ENCODE measurements at places on chromosomes 13 and 19.

- DNase-seq = no peak
Measured at GRCh38 chr13:39682310-39682709, 26.8 kb downstream of the COG6 start.

- no peak for DNase-seq
Measured at GRCh38 chr13:20989656-20990321, 71.6 kb downstream of the LATS2 start.

- peak; percentile 29 for DNase-seq
Measured at GRCh38 chr13:43285933-43286597, 262.7 kb downstream of the DNAJC15 start.

DNA sequence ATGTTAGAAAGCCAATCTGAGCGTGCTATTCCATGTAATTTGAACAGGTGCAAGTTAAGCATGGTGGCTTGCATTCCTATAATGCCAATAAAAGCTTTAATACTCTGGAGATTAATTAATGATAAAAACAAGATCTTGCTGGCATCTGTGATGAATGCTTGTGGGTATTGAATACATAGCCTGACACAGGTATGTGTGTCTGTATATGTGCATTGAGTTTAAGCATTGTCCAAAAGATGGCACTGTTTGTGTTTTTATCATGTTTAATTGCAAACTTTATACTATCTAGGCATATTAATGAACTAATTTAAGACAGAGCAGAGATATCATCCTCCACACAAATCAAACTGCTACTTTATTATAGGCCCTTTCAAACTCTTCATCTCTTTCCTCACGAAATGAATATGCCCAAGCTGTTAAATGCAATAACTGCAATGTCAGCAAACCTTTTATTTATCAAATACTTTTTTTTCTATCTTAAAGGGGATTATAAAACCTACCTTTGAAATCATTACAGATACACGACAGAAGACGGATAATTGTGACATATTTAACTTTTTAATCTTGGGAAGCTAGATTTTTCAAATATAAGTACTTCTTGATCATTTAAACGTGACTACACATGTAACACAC is 86.5 kb downstream of the TNFSF11 start:
- no peak for DNase-seq

DNA sequence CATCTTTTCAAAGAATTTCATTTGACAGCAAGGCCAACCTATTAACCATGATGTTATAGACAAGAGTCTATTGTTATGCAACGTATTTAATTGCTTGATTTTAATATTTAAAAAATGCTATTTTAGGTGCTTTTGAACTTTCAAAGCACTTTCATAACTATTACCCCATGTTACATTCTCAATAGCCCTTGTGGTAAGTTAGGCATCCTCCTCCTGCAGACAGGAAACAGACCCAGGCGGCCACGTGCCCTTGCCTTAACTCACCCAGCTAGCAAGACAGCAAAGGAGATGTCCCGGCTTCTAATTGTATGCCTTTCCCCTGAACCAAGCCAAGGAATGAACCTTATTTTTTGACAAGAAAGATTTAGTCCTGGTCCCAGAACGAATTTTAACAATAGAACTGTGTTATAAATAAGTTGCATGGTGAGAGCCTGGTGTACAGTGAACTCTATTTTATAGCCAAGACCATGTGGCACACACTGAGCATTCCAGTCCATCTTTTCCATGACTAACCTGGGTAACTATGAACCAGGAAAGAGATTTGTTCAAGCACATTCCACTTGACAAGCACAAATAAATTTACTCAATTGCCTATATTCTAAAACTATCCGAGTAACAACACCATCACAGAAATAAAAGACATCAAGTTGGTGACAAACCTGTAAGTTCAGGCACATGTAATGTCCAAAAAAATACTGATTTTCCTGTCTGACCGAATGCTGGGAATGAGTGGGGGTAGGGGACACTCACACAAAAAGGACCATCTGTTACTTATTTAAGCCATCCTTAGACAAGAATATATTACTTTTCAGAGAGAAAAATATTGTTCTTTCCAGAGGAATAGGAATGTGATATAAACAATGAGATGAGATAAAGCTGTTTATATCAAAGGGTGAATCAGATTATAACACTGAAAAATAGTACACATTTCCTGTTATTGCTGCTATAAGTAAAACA is 163.0 kb downstream of the EFNB2 start:
- DNase-seq = peak; percentile 36

DNA sequence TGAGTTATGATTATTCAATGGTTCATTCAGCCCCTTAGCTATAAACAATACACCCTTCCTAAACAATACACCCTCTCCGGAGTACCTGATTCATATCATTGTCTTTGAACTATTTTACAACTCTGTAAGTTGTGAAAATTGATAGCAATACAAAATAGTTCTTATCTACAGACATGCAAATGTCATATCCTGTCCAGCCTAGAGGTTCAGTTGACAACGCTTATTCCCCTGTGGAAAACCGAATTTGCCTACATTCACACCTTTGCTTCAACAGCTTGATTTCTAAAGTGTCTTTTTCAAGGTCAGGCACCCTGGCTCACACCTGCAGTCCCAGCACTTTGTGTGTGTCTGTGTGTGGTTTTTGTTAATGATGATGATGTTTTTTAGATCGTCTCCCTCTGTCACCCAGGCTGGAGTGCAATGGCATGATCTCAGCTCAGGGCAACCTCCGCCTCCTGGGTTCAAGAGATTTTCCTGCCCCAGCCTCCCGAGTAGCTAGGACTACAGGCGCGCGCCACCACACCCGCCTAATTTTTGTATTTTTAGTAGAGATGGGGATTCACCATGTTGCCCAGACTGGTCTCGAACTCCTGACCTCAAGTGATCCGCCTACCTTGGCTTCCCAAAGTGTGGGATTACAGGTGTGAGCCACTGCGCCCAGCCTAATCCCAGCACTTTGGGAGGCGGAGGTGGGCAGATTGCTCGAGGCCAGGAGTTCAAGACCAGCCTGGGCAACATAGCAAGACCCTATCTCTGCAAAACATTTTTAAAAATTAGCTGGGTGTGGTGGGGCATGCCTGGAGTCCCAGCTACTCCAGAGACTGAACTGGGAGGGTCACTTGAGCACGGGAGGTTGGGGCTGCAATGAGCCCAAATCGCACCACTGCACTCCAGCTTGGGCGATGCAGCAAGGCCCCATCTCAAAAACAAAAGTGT is 9.6 kb downstream of the C19orf53 start:
- no peak for DNase-seq

GRCh38 chr13:99949679-99950413 is 21.7 kb downstream of the ZIC5 start:
- DNase-seq = no peak

GRCh38 chr19:3346677-3347353 is 19.6 kb upstream of the NFIC start:
- peak; percentile 89 for DNase-seq

- peak; percentile 75 for DNase-seq
Measured at GRCh38 chr13:28494778-28495537, at the start of gene FLT1. FLT1 (minus strand) TSS chr13:28495128; CDS start chr13:28494843, 285 bp downstream.

DNA sequence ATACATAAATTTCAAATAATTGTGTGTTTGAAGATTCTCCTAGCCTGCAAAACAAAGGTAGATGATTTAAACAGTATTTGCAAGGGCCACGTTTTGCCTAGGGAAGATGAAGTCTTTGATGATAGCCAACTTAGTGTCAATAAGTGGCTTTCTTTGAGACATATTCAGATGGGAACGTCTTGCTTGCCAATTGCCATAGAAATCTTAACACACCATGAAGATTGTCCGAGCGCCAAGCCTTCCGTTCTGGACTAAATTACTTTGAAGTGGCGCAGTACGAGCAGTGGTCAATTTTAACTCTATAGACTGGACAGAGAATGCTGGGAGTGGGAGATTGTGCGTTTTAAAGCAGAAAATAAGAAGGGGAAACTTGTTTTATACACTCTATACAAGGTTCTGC is 9.9 kb downstream of the ZIC5 start:
- DNase-seq = no peak

DNA sequence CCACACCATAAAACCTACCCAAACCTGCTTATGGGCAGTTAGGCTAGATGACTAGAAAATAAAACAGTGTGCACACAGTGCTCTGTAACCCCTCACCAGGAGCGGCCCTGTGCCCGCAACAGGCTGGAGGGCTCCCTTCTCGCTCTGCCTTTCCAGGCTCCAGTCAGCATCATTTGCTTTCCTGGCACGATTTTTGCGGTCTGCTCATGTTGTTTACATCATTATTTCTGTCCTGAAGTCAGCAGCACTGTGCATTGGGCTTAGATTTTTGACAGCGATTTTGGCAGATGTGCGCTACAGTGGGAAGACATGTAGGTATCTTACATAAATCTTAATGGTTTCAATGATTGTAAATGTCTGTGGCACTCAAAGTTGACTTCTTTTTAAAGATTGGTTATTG is 344.0 kb downstream of the MTUS2 start:
- no peak for DNase-seq

- DNase-seq = no peak
Measured at GRCh38 chr19:10044390-10044789, 31.1 kb downstream of the RDH8 start.

GRCh38 chr19:19533841-19534240 is 4.2 kb upstream of the CILP2 start:
- DNase-seq = no peak

DNA sequence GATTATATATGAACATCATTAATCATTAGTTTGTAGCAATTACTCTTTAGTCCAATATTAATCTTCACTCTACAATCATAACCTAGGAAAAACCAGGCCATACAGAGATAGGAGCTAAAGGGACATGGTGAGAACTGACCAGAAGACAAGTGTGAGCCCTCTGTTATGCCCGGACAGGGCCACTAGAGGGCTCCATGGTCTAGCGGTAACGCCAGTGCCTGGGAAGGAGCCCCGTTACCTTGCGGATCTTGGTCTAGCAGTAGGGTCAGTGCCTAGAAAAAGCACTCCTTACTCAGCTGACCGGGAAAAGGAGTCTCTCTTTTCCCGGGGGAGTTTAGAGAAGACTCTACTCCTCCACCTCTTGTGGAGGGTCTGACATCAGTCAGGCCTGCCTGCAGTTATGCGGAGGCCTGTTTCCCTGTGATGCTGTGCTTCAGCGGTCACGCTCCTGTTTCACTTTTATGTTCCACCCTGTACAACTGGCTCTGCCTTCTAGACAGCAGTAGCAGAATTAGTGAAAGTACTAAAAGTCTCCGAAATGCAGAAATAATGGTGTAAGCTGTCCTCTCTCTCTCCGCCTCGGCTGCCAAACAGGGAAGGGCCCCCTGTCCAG is 13.8 kb downstream of the OR7D4 start:
- peak; percentile 76 for DNase-seq

- DNase-seq = peak; percentile 60
Measured at GRCh38 chr19:1624458-1624857, 19.2 kb upstream of the UQCR11 start.

DNA sequence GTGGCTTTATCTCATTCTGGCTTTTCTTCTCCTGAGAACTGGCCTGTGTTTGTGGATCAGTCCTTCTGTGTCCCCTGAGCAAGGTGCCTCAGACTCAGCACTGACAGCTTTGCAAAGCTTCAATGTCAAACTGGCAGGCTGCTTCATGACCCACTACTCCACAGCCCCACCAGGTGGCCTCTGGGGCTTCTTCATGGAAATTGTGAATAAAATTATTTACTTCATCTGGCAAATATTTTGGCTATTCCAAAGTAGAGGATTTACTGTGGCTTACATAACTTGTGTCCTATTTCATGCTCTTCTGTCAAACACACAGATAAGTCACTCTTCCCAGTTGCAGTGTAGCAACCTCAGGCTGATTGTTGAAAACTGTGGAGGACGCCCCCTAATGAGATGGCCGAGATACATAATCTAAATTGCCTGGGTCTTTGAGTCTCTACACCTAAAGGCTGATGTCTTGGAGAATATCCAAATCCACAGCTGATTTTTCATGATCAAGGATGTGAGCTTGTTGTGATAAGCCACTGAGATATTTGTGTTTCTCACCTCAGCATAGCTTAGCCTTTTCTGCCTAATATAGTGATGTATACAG is 721.9 kb upstream of the SLC10A2 start:
- DNase-seq = no peak

- no peak for DNase-seq
Measured at GRCh38 chr19:31784671-31785101, 435.4 kb upstream of the TSHZ3 start.

GRCh38 chr19:19591133-19591825 is 27.2 kb downstream of the PBX4 start:
- DNase-seq = peak; percentile 95

GRCh38 chr13:100280681-100281080 is 191.8 kb downstream of the PCCA start:
- no peak for DNase-seq

- no peak for DNase-seq
Measured at GRCh38 chr13:108742701-108743451, 113.5 kb downstream of the MYO16 start.

DNA sequence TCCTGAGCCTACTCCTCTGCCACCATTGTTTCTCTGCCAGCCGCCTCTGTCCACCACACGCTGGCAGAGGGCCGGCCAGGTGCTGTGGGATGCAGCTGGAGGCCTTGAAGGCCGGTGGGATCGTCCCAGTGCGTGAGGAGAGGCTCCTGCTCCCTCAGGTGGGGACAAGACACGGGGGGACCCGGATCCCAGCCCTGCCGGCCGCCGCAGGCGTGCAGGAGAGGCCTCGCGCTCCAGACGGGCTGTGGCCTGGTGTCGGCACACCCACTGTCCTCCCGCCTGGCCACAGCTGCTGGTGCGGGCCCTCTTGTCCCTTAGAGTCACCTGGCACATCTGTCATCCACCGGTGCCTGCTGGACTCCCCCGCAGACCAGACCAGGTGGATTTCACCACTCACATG is 18.1 kb upstream of the GNA15 start:
- no peak for DNase-seq

DNA sequence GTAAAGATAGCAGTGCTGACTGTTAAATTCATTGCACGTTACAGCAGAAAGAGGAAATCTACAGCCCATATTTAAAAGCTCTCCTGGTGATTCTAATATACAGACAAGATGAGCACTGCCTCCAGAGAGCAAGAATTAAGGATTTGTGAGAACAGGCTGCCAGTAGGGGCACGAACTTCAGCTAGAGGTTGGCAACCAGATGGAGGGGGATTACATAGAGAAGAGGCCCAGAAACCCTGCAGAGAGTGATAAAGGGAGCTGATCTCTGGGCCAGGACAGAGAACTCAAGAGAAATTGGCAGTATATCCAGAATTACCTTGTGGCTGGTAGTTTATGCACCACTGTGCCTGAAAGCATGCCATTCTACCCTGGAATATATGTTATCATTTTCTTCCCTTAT is 144.8 kb downstream of the UFM1 start:
- no peak for DNase-seq

Data from GM03348 (cell line).